ENCODE measurements at places on chromosomes 11 and 22.

DNA sequence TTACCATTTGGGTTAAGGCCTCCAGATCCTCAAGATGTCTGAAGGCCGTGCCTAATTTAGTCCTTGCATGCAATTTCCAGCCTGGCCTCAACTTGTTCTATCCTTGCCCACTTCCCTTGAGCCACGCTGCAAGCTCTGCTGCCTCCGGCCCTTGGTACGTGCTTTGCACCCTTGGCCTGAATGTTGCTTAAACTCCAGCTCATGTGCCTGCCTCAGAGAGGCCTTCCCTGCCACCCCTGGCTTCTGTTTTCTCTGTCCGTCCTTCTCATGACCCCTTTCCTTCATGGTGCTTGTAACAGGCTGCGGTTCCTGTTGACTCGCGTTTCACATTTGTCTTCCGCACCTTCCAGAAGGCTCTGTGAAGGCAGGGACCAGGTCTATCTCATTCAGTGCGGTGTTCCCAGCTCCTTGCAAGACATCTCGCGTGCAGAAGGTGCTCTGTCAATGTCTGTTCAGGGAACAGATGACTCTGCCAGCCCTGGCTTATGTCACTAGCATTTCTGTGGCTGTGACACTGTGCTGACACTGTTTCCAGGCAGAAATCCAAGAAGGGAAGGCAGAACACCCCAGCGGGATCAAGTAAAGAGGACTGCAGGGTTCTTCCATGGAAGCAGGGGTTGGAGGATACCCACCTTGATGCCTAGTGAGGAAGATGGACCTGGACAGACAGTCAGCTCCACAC, 61.8 kb downstream of the FBLN1 start:
- no peak for DNase-seq

DNA sequence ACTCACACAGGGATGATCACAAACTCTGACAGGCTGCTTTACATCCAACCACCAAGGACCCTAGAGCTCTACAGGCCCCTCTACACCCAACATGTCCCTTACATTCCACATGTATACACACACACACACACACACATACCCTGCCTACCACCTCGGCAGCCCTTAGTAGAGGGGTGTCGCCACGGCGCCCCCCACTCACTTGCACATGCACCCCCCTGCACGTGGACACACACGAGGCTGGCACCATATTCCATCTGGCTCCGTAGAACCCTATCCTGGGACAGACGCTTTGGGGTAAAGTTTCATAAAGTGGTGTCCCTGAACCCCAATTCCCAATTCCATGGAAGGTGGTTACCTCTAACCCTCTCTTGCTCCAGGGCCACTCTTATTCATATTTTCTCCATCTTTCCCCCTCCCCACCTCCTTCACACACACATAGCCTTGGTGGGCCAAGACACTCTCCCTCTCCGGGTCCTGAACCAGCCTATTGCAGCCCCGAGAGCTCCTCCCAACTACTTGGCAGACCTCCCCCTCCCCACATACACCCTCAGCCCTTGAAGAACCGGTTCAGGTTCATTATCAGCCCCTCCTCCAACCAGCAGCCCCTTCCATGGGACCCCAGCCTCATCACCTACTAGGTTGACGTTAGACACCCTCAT, 809 bp downstream of the PDE2A start:
- DNase-seq, result no peak

DNA sequence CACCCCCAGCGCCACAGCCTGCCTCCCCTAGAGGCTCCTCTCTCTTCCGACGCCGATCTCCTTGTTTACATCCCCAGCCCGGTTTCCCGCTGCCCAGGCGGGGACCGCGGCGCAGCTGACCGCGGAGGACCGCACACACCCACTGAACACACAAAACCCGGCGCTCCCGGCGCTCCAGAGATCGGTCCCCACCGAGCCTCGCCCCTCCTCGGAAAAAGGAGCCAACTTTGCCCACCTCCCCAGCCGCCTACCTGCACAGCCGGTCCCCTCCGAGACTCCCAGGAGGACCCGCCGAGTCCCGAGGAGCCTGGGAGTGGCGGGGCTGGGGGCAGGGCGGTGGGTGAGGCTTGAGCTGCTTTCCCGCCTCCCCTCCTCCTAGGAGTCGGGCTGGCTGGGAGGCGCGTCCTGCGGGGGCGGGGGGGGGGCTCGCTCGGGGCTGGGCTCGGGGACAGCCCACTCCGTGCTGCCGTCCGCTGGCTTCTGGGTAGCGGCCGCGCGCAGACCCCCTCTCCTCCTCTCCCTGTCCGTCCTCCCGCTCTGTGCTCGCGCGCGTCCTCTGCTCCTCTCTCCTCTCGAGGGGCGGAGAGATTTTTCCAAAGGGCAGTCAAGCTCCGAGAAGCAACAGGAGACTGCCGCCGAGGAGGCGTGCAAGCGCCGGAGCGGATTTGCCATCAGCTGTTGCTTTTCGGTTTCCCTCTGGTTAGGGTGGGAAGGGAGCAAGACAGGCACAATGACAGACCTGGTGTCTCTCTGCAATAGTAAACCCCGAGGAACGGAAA, at the start of gene FXYD6:
Gene FXYD6 (minus strand): TSS at position 318 of the 779 bp plus-strand sequence. CDS start 33,882 bp downstream, outside the sequence.
- DNase-seq, result peak; percentile 55

- DNase-seq, result no peak
These were observed 26.2 kb downstream of the SPATA19 start for GRCh38 chr11:133819114-133819513.

- DNase-seq, result peak; percentile 69
These were observed 4.5 kb downstream of the NEAT1 start for GRCh38 chr11:65426839-65427690.

DNA sequence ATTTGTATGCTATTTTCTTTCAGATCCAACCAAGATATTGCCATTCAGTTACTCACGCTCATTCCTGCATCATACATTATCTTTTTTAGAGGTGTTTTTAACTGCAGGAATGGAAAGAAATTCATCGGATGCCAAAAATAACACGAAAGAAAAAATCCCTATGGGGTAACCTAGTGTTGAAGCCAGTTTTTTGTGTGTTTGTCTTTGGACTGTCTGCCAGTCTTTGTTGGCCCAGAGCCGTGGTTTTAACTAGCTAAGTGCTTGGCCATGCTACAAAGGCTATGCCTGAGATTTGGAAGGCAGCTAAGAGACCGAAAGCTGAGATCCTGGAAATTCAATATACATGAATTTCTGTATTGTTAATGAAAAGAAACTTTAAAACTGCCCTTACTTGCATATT, 309.8 kb upstream of the CNTN5 start:
- no peak for DNase-seq

- DNase-seq, result peak; percentile 22
These were observed 57.2 kb downstream of the DDI1 start for GRCh38 chr11:104093426-104094280.

GRCh38 chr11:1810761-1811160, 24.0 kb upstream of the SYT8 start:
- DNase-seq, result no peak

DNA sequence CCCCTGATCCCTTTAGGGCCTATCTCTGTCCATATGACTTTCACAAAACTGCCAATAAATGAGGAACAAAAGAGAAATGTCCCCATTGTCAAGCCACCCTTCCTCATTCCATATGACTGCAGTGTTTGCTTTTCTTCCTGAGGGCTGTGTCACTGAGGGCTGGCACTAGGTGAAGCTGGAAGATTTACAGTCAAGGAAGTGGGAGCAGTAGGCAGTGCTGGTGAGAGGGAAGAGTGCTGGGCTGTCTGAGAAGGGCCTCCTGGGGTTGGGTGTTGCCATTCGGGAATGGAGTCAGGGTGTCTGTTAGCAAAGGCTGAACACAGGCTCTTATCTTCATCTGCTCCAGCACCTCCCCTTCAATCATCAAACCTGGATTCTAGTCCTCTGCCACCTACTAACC, 30.9 kb downstream of the INSC start:
- no peak for DNase-seq

- DNase-seq, result no peak
These were observed 66.8 kb downstream of the TSPAN18 start for GRCh38 chr11:44793350-44794090.

DNA sequence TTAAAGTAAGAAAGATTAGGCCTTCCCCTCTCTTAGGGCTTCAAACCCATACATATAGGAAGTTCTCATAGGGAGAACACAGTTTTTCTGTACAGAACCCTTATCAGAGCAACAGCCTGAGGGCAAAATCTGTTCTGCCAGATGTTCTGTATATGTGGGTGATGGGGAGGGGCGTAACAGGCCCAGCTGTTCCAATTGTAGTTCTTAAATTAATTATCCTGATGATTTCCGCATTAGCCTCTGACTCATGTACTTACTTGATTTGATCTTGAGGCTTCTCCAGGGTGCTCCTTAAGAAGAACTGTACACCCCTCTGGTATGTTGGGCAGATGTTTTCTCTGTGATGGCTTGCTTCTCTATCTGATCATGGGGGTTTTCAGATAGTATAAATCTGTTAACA, 123.1 kb upstream of the C11orf87 start:
- peak; percentile 66 for DNase-seq

DNA sequence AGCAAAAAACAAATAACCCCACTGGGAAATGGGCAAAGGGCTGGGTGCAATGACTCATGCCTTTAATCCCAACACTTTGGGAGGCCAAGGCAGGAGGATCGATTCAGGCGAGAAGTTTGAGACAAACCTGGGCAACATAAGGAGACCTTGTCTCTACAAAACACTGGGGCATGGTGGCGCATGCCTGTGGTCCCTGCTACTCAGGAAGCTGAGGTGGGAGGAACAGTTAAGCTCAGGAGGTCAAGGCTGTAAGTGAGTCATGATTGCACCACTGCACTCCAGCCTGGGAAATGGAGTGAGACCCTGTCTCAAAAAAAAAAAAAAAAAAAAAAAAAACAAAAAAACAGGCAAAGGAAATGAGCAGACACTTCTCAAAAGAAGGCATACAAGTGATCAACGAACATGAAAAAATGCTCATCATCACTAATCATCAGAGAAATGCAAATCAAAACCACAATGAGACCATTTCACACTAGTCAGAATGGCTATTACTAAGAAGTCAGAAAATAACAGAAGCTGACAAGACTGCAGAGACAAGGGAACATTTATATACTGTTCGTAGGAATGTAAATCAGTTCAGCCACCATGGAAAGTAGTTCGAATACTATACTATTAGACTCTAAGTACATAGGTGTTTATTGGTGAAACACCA, 48.2 kb upstream of the SMCO4 start:
- peak; percentile 10 for DNase-seq

- peak; percentile 72 for DNase-seq
These were observed 104.6 kb downstream of the ATG16L2 start for GRCh38 chr11:72918851-72919250.

- no peak for DNase-seq
These were observed 60.4 kb upstream of the ZBED5 start for GRCh38 chr11:10918275-10918674.

DNA sequence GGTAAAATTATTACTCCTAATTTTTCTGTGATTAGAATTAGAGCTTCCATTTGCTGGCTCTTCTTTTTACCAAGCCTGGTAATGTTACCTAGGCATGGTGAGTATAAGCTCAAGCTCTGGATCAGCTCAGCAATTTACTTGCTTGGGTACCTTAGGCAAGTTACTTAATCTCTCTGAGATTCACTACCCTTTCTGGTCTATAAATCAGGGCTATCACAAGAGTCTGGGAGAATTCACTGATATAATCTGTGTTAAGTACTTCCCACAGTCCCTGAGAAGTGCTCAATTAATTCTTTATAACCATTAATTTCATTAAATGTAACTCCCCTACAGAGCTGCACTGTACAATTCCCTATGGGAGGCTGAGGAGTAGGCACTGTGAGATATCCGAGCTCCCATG, 44.2 kb downstream of the TMEM123 start:
- no peak for DNase-seq

- DNase-seq, result no peak
These were observed 13.7 kb downstream of the PPM1F start for GRCh38 chr22:21938906-21939305.

DNA sequence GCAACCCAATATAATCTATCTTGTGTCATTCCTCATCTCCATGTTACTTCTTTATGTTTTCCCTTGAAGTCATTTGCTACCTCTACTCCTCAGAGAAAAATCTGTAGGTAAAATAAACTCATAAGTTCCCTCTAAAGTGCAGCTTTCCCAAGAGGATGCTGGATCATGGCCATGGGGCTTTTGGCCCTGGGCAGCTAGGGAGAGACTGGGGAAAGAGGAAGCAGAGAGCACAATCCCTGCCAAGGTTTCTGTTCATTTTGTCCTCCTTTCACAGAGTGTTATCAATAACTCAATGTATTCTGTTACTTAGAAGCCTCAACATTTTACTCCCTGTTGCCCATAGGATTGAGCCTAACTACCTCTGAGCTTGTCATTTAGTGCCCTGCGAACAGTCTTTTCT, 9.0 kb downstream of the RNF121 start:
- no peak for DNase-seq

GRCh38 chr11:84173078-84173477, 886.9 kb upstream of the CCDC90B start:
- DNase-seq, result no peak

DNA sequence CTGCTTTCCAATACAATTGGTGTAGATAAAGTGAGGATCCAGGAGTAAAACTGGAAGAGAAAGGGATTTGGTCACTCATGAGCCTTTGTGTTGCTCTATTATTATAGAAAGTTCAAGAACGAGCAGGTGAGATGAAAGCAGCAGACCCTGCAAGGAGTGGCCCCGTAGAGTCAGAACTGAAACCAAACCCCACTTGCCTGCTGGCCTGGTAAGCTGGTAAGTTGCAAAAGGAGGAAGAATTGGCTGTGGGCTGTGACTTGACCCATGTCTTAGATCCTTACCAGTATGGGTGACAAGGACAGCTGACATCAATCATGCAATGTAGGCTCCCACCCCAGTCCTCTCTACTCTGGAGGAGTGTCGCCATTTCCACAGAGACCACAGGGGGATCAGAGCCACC, 201.3 kb downstream of the OPCML start:
- no peak for DNase-seq

DNA sequence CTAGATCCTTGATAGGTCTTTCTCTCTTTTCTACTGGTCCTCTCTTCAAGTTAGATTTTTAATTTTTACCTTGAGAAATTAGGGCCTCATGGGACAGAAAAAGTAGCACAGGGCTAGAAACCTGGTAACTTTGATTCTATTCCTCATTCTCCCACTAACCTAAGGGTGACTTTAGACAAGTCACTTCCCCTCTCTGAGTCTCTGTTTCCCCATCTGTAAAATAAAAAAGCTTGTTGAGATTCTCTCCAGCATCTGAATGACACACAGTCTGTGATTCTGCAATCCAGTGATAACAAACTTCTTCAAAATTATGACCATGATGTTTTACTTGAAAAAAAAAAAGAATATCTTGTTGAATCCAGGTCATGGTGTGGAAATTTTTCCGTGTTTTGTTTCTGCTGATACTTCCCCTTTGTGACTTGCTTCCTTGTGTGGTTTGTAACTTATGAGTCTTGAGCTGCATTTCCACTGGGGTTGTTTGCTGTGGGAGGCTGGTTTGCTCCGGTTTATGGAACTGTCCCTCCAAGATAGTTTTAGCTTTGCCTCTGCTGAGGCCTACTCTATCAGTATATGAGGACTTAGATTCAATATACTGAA, 9.8 kb upstream of the MPEG1 start:
- no peak for DNase-seq
